ENCODE measurements at places on chromosomes 12 and 14.

GRCh38 chr14:100905166-100905565 is 1.6 kb upstream of the RTL1 start:
- DNase-seq: no peak

DNA sequence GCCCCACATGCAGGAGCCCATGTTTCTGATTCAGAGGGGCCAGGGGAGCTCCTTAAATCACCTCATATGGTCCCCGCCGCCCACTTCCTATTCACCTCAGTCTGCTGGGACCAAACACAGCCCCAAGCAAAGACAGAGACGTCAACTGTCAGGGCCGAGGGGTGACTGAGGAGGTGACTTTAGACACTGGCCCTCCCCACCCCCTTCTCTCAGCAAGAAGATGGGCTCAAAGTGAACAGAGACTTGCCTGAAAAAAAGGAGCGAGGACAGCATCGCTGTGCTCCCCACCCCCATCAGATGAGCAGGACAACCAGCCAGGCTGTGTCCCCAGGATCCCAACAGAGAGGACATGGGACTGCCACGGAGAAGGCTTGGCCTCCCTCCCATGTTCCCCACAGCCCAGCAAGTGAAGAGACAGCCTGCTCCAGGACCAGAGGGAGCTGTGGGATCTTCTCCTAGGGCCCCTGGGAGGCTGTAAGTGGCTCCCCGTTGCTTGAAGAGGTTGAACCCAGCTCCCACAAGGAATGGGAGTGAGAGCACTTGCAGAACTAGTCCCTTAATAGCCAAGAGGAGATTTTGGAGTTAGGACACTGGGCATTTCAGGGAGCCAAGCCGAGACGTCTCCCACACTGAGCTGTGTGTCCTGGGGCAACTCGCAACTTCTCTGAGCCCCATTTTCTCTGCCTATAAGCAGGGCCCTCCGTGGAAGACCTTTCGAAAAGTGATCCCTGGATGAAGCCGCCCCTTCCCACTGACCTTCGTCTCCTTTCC is 1.3 kb upstream of the KRT79 start:
- no peak for DNase-seq

DNA sequence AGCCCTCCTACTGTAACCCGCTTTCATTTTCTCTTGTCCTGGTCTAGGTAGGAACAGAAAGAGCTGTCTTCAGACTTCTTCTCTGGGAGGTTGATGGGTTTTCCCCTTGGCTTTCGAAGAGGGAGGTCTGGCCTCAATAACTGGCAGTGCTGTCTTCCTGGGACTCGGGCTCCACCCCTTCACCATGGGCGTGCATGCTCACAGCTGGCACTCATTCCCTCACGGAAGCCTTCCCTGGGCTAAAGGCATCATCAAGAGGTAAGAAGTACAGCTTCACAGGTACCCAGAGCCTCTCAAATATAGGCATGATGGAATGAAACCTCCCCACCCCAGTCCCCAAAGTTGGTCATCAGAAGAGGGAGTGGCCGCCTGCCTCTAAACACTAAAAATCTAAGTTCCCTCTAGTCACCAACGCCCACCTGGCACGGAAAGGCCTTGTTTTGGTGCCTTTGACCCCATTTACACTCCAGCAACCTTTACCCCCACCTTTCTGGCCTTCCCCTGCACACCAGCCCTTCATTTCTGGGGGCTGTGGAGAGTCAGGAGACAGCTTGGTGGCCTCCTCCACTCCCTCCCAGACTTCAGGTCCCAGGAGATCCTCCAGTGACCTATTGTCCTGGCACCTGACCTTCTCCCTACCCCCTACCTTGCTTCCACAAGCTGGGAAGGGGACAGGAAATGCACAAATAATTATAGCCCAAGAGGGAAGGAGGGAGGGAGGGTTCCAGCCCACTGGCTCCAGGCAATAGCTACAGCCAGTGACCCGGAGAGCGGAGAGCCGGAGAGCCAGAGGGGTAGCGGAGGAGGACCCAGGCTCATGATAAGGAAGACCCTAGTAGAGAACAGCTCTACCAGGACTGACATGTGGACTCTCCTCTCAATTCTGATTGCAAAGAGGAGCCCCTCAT is 2.8 kb downstream of the RAPGEF3 start:
- DNase-seq: peak; percentile 47

DNA sequence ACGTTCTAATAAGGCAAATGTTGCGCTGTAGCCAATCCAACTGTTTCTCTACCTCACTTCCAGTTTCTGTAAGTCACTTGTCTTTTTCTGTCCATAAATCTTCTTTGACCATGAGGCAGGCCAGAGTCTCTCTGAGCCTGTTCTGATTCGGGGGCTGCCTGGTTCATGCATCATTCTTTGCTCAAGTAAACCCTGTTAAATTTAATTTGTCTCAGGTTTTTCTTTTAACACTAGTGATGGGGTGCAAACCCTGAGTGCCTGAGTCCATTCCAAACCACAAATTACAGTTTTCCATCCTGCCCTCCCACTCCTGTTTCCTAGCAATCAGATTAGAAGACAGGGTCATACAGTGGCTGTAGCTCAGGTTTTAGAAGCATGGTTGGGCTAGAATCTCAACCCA is 41.9 kb downstream of the VWF start:
- no peak for DNase-seq

DNA sequence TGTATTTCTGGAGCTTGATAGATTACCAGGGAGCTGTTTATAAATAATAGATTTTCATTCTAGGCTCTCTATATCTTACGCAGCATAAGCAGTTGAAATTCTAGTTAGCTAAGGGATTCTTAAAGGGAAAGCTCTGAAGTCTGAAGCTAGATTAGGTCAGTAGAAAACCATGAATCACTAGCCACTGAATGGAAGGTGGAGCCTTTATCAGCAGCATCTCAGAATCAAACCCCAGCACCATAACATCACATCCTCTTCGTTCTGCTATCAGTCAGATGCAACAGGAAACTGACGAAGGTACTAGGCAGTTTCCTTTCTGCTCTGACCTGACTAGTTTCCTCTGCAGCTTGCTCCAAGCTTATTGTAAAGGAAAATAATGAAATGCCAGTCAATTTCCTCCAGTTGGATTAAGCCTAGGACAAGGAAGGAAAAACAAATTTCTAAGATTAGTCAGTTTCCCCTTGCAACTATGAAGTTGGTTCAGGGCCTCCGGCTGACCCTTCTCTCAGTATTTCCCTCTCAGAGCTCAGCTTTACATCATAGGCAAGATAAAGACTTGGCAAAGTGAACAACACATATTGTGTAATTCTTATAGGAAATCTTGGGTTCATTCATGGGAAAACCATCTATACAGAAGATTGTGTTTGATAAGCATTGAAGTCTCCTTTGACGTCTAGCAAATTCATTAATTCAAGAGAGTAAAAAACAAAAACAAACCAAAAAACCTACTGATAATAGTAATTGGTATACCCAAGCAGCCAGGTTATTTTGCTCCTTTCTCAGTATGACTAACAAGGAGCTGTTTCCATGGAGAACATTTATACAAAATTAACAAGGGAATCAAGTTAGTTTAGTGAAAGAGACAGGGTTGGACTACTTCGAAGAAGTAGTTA is 43.4 kb upstream of the CFAP54 start:
- DNase-seq: peak; percentile 99

GRCh38 chr14:93017301-93017797 is 94.4 kb downstream of the CHGA start:
- DNase-seq: no peak

DNA sequence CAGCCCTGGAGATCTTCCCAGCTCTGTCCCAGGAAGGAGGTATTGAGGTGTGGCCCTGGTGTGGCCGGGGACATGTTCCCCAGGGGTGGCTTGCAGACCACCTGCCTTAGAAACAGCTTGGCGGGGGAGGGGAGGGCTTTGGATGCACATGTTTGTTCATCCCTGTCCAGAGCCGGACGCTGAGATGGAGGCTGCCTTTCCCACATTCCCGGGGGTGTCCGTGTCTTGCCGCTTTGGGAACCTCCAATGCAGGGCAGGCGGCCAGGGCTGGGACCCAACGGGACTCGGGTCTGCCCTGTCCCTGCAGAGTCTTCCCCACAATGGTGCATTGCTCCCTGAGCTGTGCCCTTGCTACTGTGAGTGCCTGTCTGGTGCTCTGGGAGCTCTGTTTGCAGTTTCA is 319.5 kb upstream of the SFSWAP start:
- no peak for DNase-seq

- no peak for DNase-seq
Measured at GRCh38 chr12:31342286-31342685, 16.3 kb upstream of the SINHCAF start.

DNA sequence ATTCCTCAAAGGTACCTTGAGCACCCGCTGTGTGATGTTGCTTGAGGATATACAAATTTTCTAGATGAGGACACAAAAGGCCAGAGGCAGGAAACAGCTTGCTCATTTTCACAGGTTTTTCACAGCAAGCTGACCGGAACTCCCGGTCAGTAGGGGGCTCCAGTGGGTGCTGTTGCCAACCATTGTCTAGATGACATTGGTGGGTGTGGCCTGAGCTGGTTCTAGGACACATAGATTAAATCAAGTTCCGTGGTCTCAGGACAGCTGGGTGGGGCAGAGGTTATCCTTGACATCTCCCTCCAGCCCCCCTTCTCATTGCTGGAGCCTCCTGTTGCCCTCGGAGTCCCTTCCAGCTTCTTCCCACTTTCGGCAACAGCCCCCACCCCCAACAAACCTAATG is 153.6 kb upstream of the FKBP4 start:
- no peak for DNase-seq

DNA sequence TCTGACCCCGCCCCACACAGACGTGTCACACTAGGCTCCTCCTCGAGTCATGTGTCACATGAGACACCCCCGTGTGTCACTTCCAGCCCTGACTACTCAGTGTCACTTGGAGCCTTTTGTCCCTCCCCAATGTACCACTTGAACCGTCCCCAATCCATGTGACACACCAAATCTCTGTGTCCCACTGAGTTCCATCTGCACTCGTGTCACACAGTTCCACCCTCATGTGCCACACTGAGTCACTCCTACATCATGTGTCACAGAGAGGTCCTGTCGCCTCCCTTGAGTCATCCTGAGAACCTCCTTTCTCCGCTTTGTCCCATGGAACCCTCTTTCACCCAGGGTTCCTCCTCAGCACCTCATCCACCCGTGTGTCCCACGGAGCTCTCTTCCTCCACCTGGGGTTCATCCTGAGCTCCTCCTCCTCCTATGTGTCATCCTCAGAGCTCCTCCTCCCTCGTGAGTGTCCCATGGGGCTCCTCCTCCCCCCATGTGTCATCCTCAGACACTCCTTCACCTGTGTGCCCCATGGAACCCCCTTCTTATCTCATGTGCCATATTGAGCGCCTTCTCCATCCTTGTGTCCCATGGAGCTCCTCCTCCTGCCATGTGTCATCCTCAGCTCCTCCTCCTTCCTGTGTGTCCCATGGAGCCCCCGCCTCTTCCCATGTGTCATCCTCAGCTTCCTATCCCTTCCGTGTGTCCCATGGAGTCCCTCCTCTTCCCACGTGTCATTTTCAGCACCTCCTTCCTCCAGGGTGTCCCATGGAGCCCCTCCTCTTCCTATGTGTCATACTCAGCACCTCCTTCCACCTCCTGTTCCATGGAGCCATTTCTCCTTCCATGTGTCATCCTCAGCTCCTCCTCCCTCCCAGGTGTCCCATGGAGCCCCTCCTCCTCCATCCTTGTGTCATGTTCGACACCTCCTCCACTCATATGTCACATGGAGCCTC is 32.0 kb downstream of the RTL1 start:
- peak; percentile 63 for DNase-seq

DNA sequence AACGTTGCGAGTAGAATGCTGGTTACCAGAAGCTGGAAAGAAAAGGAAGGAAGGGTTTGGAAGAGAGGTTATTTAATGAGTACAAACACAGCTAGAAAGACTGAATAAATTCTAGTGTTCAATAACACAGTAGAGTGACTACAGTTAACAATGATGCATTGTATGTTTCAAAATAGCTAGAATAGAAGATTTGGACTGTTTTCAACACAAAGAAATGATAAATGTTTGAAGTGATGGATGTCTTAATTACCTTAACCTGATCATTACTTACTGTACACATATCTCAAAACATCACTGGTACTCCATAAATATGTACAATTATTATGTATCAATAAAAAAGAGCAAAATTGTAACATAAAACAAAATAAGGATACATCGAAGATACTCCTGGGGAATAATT is 1221.8 kb upstream of the SEL1L start:
- DNase-seq: no peak

DNA sequence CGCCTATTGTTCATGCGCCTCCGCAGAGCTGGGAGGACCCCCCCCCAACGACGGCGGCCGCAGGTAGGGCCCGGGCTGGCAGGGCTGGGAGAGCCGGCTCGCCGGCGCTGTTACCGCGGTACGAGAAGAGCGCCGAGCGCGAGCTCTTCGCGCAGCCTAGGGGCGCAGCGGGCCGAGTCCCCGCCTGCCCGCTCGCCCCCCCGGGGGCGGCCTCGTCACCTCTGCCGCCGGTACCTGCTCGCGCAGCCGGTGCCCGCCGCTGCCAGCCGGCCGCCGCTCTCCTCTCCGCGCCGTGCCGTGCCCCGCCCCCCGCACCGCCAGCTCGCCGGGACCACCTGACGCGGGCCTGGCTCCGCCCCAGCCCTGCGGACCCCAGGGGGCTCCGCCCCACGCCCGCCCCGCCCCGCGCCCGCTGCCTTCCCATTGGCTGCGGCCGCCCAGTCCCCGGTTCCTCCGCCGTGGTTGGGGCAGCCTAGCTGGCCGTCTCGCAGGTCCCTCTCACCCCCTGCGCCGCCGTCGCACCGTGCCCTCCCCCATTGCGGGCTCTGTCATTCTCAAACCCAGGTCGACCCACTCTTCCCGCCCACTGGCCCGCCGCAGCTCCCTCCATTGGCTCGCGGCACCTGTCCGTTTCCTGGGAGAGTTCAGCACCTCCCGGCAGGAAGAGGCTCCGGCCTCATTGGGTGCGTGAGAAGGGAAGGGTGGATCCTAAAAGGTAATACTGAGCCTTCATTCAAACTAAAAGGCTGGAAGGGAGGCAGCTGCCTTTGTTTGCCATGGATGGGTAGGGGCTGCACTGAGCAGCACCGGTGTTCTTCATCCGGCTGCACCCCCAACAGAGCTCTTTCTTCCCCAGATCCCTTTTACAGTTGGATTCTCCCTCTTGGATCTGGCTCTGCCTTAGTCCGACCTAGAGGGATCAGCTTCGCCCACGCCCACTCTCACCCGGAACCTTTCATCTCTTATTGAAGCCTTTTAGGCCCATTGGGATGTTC is at the start of gene MAP3K9:
MAP3K9 (minus strand) TSS at position 289 of the 995 bp plus-strand sequence. CDS start 342 bp downstream, outside the sequence.
- DNase-seq: peak; percentile 96

- DNase-seq: peak; percentile 30
Measured at GRCh38 chr14:63614679-63615363, 26.9 kb downstream of the WDR89 start.

DNA sequence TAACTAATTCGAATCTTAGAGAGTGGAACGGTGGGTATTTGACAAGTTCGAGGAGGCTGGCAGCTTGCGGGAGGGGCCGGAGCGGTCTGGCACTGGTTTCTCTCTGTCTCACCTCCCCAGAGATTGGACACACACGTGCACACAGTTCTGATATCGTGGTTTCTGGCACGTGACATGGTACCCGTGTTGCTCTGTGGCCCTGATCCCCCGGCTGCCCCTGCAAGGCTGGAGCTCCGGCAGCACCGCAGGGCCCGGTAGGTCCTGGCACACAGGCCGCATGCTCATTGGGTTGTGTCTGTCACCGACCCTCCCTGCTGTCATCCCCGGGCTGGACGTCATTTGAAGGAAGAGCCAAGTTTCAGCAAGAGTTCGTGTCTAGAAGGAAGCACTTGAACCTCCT is 82.7 kb downstream of the PPP2R5C start:
- no peak for DNase-seq

- no peak for DNase-seq
Measured at GRCh38 chr14:63677891-63678379, 36.3 kb upstream of the WDR89 start.

GRCh38 chr14:56205881-56206280 is 87.7 kb downstream of the PELI2 start:
- DNase-seq: peak; percentile 81
